SK-N-DZ (cell line): ENCODE measurements at places on chromosomes 12 and 14.

GRCh38 chr12:116916714-116917114 lies 6.0 kb downstream of the FBXW8 start:
- DNase-seq: no peak

- DNase-seq: no peak
These were observed 21.2 kb downstream of the TMED10 start for GRCh38 chr14:75155169-75155568.

GRCh38 chr14:100187247-100187833 lies 27.9 kb upstream of the DEGS2 start:
- no peak for DNase-seq

GRCh38 chr14:36028218-36028617 lies 148.3 kb downstream of the PTCSC3 start:
- DNase-seq: no peak

- peak; percentile 32 for DNase-seq
These were observed 1.5 kb downstream of the ATP2B1 start for GRCh38 chr12:89706986-89707702.

- DNase-seq: no peak
These were observed 136.1 kb downstream of the ASCL1 start for GRCh38 chr12:103093499-103094106.

- DNase-seq: no peak
These were observed 43.3 kb upstream of the EMP1 start for GRCh38 chr12:13153180-13153579.

- no peak for DNase-seq
These were observed 1.2 kb upstream of the GAPDH start for GRCh38 chr12:6532927-6533652.

DNA sequence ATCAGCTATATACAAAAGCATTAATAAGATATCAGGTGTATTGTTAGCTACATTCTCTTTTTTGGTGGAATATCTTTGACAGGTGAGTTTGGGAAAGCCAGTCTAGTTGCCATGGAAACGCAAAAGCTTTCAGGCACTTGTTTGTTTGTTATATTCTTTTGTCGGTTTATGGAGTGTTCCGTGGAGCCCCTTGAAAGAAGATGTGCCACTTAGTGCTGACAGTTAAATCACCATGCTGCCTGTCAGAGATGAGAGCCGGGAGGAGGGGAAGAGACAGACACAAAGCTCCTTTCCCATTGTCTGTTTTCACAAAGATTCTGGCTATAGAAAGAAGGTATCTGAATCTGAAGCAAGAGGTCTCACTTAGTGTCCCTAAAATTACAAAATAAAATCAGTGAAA lies 170.8 kb downstream of the SNAPC1 start:
- no peak for DNase-seq

DNA sequence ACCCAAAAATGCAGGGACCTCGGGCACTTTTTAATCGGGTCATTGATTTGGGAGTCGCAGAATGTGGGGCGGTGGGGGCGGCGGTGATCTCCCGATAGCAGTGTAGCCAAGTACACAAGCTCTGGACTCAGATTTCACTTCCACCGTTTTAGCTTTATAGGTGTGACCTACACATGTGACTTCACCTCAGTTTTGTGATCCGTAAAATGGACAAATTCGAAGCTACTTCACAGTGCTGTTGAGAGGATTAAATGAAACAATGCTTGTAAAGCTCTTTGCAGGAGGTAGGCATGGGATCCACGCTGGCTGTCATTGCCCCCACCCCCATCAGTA lies 478 bp downstream of the RITA1 start:
- peak; percentile 23 for DNase-seq

DNA sequence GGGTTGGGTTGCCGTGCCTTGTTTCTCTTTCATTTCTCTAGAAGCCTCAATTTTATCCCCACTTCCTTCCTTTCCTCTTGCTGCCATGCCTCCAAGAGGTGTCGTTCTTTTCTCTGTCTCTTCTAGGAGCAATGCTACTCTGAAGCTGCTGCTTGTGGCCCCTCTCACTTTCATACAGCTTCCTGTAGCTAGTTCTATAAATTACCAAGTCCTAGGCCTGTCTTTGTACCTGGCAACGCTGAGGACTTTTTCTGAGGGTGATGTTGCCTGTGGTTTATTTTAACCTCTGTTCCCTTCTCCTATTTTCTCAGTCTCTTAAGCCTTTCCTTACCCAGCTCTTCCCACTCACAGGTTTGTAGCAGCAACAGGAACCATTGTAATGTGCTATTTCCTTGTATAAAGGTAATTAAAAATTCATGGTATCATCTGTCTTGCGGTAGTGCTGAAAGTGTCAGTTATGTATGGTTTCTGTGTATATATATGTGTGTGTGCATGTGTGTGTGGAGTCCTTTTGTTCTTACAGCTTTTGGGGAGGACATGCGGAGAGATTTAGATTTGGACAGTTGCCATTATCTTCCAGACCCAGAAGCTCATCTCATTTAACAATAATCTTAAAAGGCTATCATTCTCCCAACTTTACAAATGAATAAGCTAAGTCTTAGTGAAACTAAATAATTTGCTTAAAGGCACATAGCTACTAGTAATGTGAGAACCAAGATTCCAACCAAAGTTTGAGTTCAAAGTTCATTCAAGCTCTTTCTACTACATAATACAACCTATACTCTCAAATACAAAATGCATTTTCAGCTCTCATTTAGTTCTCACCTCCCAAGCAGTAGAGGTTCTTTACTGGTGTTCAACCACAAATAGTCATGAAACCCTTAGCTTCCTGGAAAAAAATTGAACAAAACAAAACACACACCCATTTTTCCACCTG lies 43.8 kb downstream of the DDHD1 start:
- DNase-seq: no peak

GRCh38 chr14:62209287-62209899 lies 447.2 kb downstream of the SNAPC1 start:
- DNase-seq: no peak

DNA sequence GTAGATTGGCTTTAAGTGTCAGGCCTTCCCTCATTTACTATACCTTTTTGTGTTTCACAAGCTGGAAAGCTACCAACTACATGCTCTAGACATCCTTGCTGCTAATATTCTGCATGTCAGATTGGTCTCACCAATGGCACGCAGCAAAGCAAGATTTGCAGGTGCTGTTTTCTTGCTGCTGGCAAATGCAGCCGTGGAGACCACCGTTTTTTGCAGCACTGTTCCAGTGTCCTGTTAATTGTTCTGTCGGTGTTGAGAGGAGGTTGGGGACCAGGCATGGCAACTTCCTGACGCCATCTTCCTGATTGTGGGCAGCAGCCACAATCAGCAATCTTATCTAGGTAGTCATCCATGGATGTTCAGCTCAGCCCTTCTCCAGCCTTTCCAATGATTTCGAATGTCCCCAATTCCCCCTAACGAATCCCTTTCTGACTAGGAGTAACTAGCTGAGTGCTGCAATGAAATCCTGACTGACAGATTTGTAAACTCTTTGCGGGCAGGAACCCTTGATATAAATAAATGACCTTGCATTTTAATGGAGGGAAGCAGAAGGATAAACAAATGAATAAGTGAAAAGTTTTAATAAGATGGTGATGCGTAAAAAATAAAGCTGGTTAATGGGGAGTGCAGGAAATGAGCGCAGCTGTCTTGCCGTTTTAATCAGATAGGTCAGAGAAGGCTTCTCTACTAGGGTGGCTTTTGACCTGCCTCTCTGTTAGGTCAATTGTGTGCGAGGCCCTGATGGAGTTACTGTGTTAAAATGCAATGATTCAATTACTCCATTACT lies 574 bp upstream of the CRADD start:
- peak; percentile 43 for DNase-seq

DNA sequence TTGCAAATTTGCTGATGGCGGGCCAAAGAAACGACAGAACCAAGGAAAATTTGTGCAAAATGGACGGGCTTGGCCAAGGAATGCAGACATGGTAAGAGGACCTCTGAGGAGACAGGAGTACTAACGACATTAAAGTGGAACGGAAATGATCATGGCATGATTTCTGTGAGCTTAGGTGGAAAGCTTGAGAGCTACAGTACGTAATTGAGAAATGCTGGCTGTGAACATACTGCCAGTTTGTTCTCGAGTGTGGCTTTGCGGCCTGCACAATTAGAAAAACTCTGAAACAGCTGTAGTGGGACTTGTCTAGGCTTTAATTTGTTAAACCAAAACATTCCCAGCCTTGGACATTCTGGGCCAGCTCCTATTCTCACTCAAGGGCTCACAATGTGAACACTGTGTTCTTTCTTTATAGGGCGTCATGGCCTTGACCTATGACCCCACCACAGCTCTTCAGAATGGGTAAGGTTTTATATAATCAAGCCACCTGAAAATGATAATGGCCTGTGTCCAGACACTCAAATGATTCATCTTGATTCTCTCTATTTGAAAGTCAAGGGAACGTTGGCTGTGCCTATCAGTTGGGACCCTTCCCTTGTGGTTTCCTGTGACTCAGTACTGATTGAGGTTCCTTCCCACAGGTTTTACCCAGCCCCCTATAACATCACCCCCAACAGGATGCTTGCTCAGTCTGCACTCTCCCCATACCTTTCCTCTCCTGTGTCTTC lies 48.5 kb downstream of the BAZ2A start:
- DNase-seq: no peak

DNA sequence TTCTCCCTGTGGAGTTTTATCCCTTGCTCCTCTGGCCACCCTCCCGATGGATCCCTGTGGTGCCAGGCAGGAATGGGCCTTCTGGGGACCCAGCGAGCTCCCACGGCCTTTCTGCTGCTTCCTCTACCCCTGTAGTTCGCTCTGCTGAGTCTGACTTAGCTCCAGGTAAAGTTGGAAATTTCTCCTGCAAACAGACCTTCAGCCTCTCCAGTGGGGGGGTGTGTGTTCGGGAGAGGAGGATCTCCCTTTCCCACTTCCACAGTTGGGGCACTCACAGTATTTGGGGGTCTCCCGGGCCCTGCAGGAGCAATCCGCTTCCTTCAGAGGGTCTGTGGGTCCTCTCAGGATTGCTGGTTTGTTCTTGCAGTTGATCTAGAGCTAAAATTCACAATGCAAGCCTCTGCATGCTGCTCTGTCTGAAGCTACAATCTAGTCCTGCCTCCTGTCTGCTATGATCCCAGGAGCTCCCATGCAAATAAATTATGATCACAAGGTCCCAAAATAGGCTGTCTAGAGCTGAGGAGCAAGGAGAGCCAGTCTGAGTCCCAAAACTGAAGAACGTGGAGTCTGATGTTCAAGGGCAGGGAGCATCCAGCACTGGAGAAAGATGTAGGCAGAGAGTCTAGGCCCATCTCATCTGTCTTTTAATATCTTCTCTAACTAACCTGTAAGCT lies 18.3 kb downstream of the MTRFR start:
- no peak for DNase-seq

DNA sequence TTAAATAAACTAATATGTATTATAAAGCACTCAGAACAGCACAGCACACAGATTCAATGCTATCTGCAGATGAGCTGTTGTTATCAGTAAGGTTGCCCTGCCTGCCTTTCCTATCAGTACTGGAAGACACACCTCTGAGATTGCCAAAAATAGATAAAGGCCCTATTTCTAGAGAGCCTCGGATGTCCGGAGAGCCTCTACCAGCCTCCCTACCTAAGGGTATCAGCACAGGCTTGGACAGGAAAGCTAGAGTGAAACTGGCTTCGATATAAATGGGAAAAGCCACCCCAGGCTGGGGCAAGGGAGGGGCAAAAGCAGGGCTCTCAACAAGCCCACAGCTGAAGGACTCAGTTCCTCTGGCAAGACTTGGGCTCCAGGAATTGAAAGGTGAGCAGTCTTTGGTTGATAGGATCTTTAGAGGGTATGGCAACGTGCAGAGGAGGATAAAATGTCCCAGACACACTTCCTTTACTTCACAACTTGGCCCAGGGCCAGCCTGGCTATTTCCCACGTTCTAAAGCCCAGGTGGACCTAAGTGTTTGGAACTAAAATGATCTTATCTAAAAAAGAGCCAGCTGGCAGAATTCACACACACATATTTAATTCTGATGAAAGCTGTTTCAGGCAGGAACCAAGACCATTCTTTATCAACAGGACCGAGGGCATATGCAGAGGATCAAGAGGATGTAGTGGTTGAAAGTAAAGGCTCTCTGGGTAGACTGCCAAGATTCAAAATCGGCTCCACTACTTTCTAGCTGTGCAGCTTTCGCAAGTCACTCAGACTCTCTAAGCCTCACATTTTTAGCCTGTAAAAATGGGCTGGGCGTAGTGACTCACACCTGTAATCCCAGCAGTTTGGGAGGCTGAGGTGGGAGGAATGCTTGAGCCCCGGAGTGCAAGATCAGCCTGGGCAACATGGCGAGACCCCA lies 37.8 kb upstream of the ITPR2 start:
- DNase-seq: peak; percentile 94

DNA sequence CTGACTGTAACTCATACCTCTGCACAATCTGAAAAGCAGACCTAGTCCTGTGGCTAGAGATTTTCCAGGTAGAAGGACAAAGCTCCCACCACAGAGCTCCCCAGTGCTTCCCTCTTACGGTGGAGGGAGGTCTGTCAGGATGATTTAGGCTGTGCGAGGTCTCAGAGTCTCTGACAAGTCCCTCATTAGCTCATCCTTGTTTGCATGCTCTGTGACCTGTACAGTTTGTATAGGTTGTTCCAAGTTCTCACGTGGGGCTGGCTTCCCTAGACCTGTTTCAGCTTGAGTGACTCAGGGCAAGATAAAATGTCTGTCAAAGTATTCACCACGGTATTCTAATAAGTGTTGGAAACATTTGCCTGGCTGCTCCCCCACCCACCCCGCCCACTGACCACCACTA lies 34.8 kb downstream of the ASCL1 start:
- peak; percentile 57 for DNase-seq

- DNase-seq: peak; percentile 29
These were observed 156.3 kb downstream of the NUBPL start for GRCh38 chr14:31717294-31718085.

DNA sequence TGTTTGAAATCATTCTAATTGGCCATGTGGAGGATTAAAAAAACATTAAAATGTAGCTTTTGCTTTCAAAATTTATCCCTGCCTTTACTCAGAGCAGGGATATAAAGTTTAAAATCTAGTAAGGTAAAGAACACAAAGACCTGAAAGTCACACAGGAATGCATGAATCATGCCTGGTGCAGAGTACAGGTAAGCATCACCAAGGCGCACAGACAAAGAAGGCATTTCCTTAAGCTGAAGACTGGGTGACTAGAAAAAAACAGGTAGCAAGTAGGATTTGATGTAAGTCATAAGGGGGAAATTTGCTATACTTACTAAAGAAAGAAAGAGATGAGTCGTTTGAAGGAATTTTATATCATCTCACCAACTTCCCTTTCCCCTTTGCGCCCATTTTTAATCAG lies 405.6 kb downstream of the GXYLT1 start:
- no peak for DNase-seq

DNA sequence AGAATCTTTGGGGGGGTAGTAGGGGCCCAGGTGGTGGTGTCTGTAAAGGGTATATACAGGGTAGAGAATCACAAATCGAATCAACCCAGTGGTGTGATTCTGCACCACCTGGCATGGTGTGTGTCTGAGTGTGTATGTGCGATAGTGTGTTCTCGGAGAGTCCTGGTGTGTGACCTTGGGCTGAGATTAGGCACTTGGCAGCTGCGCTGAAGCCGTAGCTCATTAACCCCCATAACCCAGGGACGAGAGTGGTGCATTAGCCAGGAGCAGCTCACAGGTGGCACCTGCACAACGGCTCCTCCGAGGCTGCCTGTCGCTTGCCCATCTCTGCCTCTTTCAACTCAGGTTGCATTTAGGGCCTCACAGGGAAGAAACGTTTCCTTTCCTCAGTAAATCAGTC lies 15.6 kb upstream of the TESC start:
- DNase-seq: no peak
